NCI-H2081 (cell line): ENCODE measurements at places on chromosomes 6 and 20.

DNA sequence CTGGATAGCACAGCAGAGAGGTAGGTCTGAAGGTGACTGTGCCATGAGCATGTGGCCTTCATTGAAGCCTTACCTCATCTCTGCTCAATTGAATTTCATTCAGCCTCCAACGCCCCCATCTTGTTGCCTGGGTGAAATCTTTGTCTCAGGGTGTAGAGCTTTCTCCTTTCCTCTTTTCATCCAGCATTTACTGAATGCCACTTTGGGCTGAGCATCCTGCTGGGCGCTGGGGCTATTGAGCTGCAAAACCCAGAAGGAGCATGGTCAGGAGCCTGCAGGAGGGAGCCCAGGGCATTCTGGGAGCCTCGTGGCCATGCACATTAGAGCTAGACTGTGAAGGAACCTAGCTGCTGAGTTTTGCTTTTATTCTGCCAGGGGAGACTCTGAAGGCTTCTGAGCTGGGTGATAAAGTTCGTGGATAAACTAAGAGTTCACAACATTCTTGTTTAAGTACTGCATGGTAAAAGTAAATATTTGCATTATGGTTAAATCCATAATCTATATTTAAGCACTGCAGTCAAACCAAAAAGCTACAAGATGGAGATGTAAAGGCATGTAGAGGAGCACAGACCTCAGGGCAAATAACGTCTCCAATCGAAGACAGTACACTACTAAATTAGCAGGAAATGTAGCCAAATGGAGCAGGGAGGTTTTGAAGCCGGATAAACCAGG, 13.2 kb upstream of the ASXL1 start:
- DNase-seq, result no peak

- no peak for DNase-seq
Observed at GRCh38 chr6:28269492-28269891, 2.5 kb downstream of the ZSCAN26 start.

GRCh38 chr6:2021713-2022125, 223.7 kb downstream of the GMDS start:
- DNase-seq, result peak; percentile 97

- no peak for DNase-seq
Observed at GRCh38 chr20:35326021-35326739, 34.0 kb upstream of the FAM83C start.

DNA sequence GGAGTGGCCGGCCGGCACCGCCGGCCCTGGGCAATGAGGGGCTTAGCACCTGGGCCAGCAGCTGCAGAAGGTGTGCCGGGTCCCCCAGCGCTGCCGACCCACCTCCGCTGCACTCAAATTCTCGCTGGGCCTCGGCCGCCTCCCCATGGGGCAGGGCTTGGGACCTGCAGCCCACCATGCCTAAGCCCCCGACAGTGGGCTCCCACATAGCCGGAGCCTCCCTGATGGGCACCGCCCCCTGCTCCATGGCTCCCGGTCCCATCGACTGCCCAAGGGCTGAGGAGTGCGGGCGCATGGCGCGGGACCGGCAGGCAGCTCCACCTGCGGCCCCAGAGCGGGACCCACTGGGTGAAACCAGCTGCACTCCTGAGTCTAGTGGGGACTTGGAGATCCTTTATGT, 13.8 kb downstream of the SPINT4 start:
- no peak for DNase-seq
